ENCODE measurements at places on chromosomes 16 and 17.

GRCh38 chr17:43531082-43531378, 15.1 kb downstream of the ETV4 start:
- no peak for DNase-seq

- DNase-seq: peak; percentile 23
Observed at GRCh38 chr17:60947100-60947499, 269.4 kb downstream of the BCAS3 start.

DNA sequence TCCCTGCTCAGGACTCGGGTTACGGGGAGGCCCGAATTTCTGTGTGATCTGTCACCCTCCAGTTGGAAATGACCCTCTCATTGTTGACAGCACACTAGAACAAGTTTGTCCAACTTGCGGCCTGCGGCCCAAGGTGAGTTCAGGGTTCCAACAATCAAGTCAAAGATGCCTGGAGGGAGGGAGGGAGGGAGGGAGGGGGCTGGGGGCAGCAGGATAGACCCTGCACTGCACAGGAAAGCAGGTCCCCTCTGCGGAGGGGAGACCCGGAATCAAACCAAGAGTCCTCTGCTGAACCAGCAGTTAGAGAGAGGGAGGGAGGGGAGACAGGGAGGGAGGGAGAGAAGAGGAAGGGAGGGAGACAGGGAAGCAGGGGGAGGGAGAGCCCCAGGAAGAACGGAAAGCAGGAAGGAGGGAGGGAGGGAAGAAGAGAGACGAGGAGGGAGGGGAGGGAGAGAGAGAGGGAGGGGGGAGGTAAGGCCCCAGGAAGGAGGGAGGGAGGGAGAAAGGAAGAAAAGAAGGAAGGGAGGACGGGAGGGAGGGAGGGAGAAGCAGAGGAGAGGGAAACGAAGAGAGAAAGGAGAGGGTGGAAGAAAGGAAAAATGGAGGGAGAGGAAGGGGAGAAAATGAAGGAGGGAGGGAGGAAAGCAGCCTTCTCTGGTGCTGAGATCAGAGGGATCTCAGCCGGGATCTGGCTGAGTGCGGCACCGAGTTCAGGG, 96.7 kb upstream of the CDH5 start:
- no peak for DNase-seq

GRCh38 chr17:82051776-82052637, at the start of the genes GPS1 and RFNG:
TSS of gene GPS1 (plus strand) at chr17:82051898. CDS start at chr17:82051932, 34 bp downstream.
TSS of gene RFNG (minus strand) at chr17:82051811. CDS start at chr17:82051766, 45 bp downstream.
- peak; percentile 10 for DNase-seq

DNA sequence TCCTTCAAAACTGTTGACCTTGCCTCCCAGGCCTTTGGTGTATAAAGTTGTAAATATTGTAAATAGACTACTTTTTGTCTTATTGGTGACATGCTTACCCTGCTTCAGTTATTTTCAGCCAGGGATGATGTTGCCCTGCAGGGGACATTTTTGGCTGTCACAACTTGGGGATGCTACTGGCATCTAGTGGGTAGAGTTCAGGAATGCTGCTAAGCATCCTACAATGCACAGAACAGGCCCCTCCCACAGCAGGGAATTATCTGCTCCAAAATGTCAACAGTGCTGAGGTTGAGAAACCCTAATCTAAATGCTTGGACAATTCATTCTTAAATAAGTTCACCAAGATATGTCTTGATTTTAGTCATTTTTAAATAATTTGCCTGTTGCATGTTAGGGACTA, 459.8 kb downstream of the PMP22 start:
- DNase-seq: no peak

DNA sequence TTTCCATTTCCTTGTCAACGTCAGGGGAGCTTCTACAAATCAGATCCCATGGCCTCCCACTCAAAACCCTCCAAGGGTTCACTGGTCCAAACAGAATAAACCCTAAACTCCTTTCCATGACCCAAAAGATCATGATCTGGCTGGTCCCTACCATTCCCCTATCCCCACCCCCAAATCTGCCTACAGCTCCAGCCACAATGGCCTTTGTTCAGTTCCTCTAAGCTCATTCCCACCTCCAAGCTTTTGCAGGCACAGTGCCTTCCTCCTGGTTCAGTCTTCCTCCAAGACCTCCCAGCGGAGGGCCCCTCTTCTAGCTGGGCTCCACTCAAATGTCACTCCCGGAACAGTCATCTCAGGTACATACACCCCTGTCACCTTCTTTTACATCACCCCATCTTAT, 2.0 kb downstream of the GPRC5B start:
- no peak for DNase-seq

GRCh38 chr17:58265902-58266875, 14.5 kb downstream of the MPO start:
- DNase-seq: no peak

DNA sequence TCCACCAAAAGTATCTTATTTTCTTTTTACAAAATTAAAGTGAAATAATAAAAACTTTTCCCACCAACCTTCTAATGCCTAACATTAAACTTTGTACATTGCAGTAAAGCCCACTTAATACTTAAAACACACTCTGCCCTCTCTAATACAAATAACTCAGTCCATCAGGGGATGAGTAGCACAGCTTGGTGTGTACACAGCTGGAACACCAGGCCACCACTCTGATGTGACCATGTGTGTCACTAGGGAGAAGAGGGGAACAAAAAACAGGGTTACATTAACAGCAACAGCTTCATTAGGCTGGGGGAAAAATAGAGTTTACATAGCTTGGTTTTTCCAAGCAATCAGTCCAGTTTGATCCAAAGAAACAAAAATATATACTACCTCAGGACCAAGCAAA, 295.0 kb downstream of the CEP112 start:
- DNase-seq: no peak

DNA sequence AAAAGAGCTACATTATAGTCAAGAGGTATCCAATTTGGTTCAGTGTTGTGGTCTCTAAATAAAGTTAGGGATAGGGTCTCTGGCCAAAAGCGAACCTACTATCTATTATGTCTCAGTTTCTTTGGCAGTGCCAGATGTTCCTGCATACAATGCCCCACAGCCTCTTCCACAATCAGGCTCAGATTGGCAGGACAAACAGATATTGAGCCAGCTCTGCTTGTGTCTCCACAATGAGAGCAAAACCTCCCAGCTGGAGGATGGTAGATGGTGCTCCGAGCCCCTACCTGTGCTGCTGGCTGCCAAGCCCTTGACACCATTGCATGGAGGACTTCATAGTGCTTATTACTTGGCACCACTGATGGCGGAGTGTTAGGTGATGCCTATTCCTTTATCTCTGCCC, 19.7 kb downstream of the PHAF1 start:
- DNase-seq: no peak

DNA sequence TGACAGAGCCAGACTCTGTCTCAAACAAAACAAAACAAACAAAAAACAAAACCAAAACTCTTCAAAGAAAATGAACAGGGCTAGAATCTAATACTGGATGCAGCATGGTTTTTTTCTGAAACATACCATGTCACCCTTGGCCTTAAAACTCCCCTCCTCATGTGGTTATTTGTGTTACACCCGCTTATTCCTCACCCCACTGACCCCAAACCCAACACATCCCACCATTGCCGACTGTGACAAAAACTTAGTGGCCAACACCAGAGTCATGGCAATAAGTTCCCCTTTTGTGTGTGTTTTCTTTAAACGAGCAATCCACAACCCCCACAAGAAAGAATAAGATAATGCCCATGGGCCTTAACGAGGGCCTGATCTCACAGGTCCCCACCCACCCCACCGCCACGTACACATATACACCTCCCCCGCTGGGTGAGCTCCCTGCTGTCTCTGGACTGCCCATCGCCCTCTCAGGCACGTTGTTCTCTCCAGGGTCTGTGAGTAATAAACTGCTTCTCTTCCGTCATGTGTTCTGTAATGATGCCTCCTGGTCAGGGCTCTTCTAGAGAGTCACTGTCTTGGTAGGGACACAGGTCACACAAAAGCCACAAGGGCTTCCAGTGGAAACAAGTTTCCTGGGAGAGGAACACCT, 16.8 kb upstream of the ENGASE start:
- no peak for DNase-seq

DNA sequence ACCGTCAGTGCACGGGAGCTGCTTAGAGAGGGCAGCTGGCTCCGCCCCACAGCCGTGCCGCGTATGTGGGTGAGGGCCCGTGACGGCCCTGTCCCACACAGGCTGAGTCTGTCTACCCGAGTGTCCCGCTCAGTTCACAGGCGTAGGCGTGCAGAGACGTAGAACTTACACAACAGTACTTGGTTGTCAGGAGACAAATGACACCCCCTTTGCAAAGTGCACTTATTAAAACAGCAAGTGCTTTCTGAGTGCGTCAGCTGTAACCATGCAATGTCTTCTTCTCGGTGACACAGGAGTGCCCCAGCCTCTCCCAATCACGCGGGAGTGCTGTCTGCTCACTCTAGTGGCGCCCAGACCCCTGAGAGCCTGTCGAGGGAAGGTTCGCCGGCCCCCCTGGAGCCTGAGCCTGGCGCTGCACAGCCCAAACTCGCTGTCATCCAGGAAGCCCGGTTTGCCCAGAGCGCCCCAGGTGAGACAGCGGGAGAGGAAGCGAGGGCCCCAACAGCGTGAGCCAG, 64.2 kb downstream of the FOXK2 start:
- DNase-seq: no peak

DNA sequence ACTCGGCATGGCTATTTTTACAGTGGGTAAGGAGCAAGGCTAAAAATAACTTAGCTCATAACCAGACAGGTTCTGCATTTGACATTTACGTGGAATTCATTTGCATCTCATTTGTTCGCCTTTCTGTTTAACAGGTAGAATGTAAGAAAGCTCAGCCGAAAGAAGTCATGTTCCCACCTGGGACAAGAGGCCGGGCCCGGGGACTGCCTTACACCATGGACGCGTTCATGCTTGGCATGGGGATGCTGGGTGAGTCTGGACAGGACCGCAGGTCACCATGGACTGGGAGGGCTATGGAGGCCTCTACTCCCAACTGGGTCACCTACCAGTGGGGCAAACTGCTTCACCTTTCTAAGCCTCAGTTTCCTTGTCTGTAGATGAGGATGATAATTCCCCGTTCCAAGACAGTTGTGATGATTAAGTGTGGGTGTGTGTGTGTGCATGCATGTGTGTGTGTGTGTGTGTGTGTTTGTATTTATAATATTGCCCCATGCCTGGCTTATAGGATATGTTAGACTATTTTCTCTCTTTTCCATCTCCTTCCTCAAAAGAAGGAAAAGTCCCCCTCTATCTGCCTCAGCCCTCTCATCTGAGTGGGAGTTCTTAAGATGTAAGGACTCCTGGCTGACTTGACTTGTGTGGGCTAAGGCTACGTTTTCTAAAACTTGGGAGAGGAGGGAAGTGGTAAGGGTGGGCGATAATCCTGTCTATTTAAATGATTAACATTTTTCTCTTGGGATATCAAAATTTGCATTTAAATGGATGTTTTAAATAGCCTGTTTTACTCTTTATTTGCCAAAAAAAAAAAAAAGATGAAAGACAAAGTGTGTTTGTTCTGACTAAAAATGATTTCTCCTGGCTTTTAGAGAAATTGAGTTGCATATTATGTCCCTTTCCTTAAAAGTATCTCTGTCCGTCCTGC, 129.0 kb downstream of the CCDC182 start:
- no peak for DNase-seq

- no peak for DNase-seq
Observed at GRCh38 chr16:1073566-1074378, 1.2 kb downstream of the SSTR5 start.

Measured in GM04504 (cell line).